ENCODE measurements at places on chromosomes 13 and 19.

DNA sequence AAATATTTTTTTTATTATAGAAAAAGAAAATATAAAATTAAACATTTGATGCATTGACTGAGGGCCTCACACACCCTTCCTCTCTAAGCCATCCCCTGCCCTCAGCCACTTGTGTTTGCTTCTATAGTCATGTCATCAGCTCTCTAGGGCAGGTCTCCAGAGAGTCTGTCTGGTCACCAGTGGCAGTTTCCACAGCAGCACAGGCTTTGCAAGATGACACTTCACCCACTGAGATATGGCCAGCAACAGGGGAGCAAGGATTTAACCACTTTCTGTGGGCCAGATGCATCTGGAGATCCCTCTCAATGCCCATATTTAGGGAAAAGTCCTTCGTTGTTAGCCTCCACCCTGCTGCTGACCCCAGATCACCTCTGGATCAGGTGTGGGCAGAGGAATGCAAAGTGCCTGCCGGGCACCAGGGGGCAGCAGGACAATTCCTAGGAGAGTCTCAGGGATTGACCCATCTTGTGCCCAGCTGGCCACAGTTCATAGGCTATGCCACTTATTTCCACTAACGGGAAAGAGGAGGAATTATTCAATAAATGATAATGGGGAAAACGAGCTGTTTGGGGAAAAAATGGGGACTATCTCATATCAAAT lies 4.8 kb downstream of the ABCC4 start:
- no peak for DNase-seq

DNA sequence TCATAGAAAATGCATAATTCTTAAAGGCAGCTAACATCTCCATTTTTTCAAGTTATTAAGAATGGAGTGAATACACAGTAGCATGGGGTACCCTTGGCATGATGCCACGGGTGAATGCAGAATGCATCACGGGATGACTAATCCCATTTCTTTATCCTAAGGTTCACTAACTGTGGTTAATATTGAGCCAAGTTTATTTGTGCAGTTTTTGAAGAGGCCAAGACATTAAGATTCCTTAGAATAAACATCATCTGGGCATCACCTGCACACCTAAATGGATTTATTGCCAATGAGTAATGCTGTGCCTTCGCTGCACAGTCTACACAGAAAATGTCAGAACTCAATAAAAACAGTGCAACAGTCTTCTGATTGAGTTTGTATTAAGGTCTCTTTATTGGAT lies 333.1 kb downstream of the GPC6 start:
- DNase-seq, result no peak

- no peak for DNase-seq
Observed at GRCh38 chr19:16872728-16873127, 16.1 kb upstream of the F2RL3 start.

DNA sequence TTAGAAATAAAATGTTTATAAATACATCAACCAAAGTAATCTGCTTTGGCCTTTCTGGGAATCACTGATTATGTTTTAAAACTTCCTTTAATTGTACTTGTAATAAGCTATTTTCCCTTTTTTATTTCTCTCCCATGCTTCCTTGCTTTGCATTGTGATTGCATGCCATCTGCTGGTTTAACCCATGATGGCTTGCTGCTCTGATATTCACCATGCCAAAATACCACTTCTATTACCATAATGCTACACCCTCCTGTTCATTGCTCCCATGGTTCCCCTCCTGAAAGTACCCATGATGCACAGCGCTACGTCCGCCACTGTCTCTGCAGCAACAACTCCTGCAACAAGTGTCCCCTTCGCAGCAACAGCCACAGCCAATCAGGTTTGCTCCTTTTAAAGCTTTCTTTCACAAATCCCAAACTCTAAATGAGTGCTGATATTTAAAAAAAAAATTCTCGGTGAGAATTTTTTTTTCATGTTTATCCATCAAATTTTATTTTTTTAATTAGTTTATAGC lies 67.7 kb upstream of the RAP2A start:
- DNase-seq, result no peak

- peak; percentile 69 for DNase-seq
Observed at GRCh38 chr19:611481-611868, 21.8 kb downstream of the HCN2 start.

DNA sequence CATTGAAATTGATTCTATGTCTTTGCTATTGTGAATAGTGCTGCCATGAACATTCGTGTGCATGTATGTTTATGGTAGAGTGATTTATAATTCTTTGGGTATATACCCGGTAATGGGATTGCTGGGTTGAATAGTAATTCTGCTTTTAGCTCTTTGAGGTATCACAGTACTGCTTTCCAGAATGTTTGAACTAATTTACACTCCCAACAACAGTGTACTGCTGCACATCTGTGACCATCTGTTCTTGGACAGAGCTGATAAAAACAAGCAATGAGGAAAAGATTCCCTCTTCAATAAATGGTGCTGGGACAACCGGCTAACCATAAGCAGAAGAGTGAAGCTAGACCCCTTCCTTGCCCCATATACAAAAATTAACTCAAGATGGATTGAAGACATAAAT lies 231.0 kb downstream of the MYO16 start:
- DNase-seq, result no peak

- peak; percentile 5 for DNase-seq
Observed at GRCh38 chr13:88622362-88622973, 951.3 kb downstream of the SLITRK5 start.

GRCh38 chr13:39765801-39766463 lies 110.5 kb downstream of the COG6 start:
- DNase-seq, result no peak

DNA sequence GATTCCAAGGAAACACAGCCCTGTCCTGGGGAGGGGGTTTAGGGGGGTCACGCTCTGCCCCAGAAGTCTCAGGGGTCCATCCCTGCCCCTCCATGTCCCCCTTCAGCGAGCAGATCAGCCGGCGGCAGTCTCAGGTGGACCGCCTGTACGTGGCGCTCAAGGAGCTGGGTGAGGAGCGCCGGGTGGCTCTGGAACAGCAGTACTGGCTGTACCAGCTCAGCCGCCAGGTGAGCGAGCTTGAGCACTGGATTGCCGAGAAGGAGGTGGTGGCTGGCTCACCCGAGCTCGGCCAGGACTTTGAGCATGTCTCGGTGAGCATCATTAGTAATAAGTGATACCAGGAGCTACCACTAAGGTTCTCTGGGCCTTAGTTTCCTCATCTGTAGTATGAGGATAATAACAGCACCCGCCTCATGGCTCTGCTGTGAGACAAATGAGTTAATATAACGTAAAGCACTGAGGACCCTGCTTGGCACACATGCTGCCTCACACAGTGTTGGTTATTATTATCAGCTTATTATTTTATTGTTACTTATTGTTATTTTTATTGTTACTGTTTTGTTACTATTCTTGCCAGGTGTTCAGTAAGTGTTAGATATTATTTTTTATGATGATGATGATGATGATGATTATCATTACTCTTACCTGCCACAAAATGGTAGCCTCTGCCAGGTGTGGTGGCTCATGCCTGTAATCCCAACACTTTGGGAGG lies 20.5 kb upstream of the SHKBP1 start:
- no peak for DNase-seq
